ENCODE measurements at places on chromosomes 3 and 15.

GRCh38 chr3:5735896-5736295, 548.4 kb downstream of the EDEM1 start:
- no peak for DNase-seq

DNA sequence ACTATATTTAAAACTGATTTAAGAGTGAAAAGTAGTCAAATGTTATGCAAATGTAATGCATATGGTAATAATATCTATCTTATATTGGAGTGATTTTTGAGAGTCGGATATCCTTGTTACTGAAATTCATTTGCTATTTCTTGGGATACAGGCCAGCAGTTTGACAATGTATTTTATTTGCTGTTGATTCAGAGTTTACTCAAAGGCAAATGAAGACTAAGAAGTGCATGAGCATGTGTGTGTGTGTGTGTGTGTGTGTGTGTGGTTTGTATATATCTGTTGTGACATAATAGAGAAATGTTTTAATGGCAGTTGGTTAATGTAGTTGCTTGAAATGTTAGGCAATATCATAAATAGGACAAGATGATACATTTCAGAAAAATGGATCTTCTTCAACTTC, 39.0 kb downstream of the UNC13C start:
- DNase-seq, result no peak

GRCh38 chr3:65811086-65811761, 227.5 kb downstream of the MAGI1 start:
- no peak for DNase-seq

DNA sequence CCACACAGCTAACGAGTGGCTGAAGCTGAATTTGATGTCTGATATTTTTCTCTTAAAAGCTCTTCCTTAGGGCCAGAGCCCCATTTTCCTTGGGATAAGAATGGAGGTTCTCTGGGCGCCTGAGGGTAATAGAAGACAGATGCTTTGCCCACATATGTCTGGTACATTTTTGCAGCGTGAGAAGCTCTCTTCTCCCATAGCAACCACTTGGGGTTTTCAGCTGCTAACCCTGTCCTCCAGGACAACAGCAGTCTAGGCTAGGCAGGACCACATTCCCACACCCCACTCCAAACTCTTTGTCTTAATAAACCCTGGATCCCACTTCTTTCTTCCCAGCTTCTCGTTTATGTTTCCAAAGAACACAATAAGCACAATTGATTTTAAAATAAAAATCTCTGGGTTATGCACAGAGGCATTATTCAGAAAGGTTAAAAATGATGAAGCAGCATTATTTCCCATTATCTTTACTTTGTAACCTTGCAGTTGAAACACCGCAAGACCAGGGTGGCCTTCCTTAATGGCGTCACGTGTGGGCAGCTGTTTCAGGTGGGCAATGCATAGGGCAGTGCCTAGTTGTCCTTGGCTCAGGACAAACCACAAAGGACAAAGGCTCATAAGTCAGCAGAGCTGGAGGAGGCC, 56.5 kb upstream of the NTRK3 start:
- no peak for DNase-seq

Data from pulmonary artery endothelial cell (primary cell).